ENCODE measurements at places on chromosomes 4 and X.

GRCh38 chrX:134679221-134679620 is 20.9 kb upstream of the PLAC1 start:
- DNase-seq = no peak

- no peak for DNase-seq
Observed at GRCh38 chrX:110915570-110915969, 120.0 kb upstream of the CHRDL1 start.

DNA sequence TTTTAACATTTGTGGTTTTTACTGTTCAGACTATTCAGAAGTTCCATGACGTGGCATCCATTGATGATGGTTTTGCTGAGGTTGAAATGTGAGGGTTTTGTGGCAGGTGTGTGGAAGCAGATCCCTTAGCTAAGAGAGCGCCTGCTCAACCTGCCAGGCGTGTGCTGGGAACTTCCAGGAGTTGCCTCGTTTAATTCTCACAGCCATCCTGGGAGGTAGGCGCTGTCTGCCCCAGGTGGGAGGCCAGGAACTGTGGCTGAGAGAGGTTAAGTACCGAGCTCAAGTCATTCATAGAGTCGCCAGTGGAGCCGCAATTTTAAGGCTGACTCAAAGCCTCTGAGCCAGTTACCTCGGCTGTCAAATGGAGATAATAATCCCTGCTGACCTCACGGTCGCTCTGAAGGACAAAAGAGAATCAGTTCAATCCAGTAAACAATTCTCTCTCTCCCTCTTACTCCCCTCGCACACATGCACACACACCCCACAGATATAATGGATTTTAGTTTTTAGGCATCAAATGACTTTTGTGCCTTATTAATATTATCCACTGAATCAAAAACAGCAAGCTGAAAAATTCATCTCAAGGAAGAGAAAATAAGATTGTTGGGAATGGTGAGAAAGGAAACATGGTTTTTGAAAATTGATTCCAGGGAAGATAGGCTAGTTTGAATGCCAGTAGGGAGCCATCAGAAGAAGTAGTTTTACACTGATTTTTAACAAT is 171.3 kb downstream of the PTTG2 start:
- peak; percentile 30 for DNase-seq

DNA sequence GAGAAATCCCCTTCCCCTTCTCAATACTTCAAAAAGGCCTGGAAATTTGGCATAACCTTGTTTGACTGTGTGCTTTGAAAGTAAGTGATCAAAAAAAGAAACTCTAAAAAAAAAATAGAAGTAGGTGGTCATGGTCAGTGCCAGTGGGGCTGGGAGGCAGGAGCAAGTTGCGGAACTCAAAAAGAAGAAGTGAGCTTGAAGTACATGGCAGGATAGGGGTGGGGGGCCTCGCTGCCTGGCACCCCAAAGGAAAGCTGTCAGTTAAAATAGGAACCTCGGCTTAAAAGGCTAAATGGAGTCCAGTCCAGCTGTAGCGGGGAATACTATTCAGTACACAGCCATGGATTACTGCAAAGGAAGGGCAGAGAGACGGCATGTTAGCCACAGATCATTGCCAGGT is 12.2 kb upstream of the NKRF start:
- DNase-seq = no peak

GRCh38 chrX:119236623-119237561 is 807 bp downstream of the PGRMC1 start:
- DNase-seq = peak; percentile 1

DNA sequence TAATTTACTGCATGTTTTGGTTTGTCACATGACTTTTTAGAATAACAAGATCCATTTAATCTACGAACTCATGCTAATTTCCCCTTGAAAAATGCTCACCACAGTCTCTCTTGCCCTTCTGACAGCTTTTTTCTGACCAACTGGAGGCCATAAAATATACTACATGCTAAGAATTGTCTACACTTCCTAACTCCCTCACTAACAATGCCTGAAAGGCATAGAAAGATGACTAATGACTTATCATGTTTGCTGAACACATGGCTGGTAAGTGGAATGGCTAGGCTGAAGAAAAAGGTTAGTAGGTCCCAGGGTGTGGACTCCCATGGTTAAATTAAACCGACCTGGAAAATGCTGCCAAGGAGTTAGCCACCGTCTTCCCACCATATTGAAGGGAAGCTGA is 309.9 kb downstream of the SPOCK3 start:
- no peak for DNase-seq

DNA sequence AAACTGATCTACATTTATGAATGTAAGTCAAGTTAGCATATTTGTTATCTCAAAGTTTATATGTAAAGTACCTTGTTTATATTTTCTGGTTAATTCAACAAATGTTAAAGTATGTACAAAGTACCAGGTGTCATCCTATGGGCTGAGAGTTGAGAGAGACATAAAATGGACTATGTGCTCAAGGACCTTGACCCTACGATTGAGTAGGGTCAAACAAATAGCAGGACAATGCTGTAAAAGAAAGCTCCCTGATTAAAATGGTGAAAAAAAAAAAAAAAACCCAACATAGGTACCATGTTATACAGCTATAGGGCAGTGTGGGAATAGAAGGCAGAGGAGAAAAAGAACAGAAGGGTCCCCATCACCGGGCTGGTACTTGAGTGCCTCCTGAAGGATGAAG is 123.4 kb downstream of the CDS1 start:
- no peak for DNase-seq

DNA sequence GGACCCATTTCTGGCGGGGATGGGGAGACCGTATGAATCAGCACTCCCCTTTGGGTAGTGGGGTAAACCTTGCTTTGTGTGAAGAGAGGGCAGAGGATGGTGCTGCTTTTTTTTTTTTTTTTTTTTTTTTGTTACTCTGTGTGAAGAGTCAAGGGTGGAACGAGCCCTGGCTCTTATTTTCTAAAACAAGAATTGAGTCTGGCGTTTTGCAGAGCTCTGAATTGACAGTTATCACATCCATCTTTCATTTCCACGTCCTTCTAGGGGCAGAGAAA is 1.2 kb downstream of the SLAIN2 start:
- DNase-seq = no peak

DNA sequence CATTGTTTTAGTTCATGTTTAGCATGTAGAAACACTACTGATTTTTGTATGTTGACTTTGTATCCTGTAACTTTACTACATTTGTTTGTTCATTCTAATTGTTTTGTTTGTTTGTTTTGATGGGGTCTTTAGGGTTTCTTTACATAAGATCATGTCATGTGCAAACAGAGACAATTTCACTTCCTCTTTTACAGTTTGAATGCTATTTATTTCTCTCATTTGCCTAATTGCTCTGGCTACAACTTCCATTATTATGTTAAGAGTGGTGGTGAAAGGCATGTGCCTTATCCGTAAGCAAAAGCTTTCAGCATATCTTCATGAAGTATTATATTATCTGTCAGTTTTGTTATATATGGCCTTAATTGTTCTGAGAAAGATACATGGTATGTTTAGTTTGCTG is 571.1 kb downstream of the PCDH7 start:
- no peak for DNase-seq

DNA sequence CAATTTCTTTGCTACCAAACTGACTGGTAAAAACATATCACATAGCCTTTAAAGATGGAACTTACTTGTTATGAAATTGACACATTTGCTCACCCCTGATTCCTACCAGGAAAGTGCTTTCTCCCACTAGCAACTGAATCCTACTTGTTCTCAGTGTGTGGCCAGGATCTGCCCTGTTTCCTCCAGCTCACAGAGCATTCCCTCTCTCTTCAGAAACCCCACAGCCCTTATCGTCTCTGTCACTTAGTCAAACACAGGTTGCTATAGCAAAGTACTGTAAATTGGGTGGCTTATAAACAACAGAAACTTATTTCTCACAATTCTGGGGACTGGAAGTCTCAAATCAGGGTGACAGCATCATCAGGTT is 265.2 kb upstream of the BOD1L1 start:
- DNase-seq = no peak

DNA sequence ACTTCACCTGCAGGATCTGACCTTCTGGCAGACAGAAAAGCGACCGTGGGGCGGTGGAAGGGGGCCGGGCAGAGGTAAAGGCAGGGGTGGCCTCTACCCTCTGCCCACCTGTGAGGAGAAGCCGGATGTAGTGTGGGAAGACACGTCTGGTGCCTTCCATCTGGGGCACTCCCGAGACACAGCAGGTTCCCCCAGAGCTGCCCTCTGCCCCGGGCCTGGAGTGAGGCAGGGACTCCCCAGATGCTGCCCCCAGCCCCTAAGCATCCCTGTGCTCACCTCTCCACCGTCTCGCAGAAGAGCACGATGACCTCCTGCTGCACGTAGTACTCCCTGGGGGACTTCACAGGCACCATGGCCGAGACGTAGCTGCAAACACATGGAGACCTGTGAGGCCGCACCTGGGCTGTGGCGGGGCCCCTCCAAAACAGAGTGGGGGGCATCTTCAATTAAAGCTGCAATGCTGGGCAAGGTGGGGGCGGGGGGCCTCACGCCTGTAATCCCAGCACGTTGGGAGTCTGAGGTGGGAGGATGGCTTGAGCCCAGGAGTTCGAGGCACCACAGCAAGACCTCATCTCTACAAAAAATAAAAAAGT is 75.3 kb upstream of the MXD4 start:
- DNase-seq = no peak

GRCh38 chr4:41590591-41590990 is 52.6 kb downstream of the LIMCH1 start:
- no peak for DNase-seq

DNA sequence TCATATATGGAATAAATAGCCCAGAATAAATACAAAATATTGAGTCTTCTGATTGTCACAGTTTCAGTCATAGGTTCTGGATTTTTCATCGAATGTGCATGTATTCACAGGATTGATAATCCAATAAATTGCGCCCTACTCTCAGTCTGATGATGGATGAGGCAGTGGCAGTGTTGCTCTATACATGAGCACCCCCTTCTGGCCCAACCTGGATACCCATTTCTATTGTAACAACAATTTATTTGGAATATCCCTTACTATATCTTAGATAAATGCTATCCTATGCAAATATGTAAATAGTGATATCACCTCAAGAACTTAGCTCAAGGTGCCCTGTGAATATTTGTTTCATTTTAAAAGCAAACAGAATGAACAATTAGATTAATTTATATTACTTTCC is 733.7 kb upstream of the PABPC4L start:
- no peak for DNase-seq

GRCh38 chr4:10703156-10703555 is 18.6 kb upstream of the CLNK start:
- no peak for DNase-seq

GRCh38 chr4:54840992-54841768 is 183.4 kb downstream of the KIT start:
- DNase-seq = no peak

DNA sequence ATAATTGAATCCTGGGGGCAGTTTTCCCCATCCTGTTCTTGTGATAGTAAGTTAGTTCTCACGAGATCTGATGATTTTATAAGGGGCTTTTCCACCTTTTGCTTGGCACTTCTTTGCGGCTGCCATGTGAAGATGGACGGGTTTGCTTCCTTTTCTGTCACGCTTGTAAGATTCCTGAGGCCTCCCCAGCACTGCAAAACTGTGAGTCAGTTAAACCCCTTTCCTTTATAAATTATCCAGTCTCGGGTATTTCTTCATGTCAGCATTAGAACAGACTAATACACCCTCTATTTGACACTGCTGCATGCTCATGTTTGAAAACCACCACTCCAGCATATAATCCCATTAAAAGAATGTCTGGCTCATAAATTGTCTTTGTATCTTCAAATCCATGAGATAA is 264.4 kb upstream of the ITM2A start:
- DNase-seq = no peak

DNA sequence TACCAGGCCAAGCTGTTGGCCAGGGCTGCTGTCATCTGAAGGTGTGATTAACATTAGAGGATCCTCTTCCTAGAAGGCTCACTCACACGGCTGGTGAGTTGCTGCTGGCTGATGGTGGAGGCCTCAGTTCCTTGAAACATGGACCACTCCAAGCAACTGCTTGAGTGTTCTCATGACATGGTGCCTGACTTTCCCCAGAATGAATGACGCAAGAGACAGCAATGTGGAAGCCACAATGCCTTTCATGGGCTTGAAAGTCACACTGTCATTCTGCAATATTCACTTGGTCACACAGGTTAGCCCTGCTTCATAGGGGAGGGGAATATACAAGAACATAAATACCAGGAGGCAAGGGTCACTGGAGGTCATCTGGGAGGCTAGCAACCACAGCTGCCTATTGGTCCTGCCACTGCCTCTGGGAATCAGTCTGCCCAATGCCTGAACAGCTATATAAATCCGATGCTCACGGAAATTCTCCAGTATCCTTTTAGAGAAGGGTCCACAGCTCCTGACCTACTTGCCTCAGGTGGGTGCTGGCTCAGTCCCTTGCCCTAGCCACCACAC is 97.1 kb upstream of the MAML3 start:
- no peak for DNase-seq

GRCh38 chr4:96112631-96113030 is 272.7 kb downstream of the PDHA2 start:
- no peak for DNase-seq

- no peak for DNase-seq
Observed at GRCh38 chr4:165343353-165344191, 16.1 kb downstream of the MSMO1 start.

GRCh38 chrX:133881893-133882292 is 103.5 kb downstream of the GPC3 start:
- DNase-seq = no peak

- no peak for DNase-seq
Observed at GRCh38 chrX:39121903-39122302, 320.6 kb downstream of the MID1IP1 start.

DNA sequence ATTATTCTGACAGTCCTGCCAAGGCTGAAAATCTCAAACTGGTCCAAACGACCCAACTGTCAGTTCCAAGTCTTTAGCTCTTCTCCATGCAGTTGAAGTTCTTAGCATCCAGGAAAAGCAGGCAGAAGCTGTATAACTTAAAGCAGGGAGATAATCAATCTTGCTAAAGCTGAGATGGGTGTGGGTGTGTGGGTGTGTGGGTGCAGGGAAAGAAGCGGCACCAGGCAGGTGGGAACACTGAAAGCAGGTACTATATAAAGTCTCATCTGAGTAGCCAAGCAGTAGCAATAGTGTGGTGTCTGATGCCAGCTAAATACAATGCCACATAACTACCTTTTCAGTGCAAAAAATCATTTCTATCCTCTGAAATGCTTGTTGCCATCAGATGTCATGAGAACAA is 69.7 kb upstream of the EGFL6 start:
- DNase-seq = no peak

- peak; percentile 52 for DNase-seq
Observed at GRCh38 chr4:184825896-184826690, at the start of gene ACSL1. Gene ACSL1 (minus strand): TSS chr4:184825968. CDS start chr4:184803514, 22,454 bp downstream.

DNA sequence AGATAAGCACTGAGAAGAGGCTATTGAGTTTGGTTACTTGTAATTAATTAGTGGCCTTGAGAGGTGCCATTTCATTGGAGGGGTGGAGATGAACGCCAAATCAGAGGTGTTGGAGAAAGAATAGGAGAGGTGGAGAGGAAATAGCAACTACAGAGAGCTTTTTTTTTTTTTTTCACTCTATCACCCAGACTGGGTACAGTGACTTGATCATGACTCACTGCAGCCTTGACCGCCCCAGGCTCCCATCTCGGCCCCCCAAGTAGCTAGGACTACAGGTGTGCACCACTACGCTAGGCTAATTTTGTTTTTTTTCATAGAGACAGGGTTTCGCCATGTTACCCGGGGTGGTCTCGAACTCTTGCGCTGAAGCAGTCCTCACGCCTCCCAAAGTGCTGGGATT is 5.2 kb downstream of the NHS start:
- DNase-seq = no peak
